ENCODE measurements at places on chromosomes 3 and 15. TPM values are rescaled to one million over a fixed set of nuclear protein-coding genes. Genes with fewer than 3 reads are reported as not detected.
A peak's percentile ranks its signal among the peaks of the same experiment; 100 is the strongest.

NRROS gene
- 39.9 TPM for total RNA-seq

PRSS50 gene
- total RNA-seq, result not detected

GRCh38 chr3:124599147-124599765, 131.0 kb upstream of the UMPS start:
- no peaks in the 10 kb centered on the region for H3K36me3 ChIP-seq
- no peak overlapping the region for H3K27ac ChIP-seq
- no peak overlapping the region for H3K4me3 ChIP-seq
- H3K4me1 ChIP-seq, result no peaks in the 10 kb centered on the region

GLT8D1 gene
- 36.4 TPM for total RNA-seq

DNA sequence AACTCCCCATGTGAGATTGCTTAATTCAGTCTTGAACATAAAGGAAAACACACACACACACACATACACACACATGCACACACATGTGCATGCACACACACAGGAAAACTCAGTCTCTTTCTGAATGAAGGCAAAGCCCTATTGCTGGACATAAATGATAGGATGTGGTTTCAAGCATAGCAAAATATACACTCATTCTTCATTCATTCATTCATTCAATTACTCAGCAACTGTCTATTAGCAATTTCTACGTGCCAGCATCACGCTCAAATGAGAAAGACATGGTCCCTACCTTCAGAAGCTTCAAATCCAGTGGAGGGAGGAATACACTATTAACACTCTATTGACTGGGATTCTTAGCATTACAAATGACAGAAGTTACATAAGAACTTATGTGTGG, 41.8 kb upstream of the UBE2E2 start:
- no peak overlapping the region for H3K27ac ChIP-seq
- no peak for DNase-seq
- no peaks in the 10 kb centered on the region for H3K36me3 ChIP-seq
- H3K4me3 ChIP-seq, result no peak overlapping the region
- H3K4me1 ChIP-seq, result no peaks in the 10 kb centered on the region

IMPG2 gene
- total RNA-seq, result 0.29 TPM

DNA sequence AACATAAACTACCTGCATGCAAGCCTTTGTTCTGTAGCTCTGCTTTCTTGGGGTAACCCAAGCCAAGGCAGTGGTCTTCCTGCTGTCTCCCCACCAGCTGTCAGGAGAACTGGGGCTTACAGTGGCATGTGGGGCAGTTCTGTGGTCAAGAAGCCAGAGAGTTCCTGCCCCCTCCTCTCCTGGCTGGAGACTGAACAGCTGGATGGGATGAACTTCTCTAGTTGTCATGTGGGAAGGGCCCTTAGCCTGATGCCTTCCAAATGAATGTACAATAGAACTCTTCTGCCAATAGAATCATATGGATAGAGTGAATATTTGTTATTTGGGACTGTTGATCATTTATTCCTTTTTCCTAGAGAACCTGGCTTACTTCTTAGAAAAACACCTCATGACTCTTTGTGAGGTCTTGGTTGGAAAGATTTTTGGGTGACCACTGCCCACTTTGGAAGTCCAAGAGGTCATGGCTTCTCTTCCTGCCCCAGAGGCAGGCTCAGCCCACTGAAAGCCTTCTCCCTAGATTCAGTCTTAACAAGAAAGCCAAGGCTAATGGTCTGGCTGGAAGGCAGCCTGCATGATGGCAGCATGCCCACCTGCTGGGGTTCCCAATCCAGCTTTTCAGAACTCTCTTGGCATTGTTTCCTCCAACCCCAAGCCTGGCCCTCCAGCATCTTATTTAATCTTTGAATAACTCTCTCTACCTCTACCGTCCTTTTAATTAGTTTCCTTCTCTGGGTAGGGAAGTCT, 462.9 kb upstream of the PROK2 start:
- DNase-seq, result no peak
- H3K27ac ChIP-seq, result no peak overlapping the region
- H3K4me1 ChIP-seq, result no peaks in the 10 kb centered on the region
- H3K4me3 ChIP-seq, result no peak overlapping the region
- H3K36me3 ChIP-seq, result no peaks in the 10 kb centered on the region

GRCh38 chr15:44193651-44194322, 1.3 kb downstream of the FRMD5 start:
- H3K27me3 ChIP-seq, result peaks cover 58% of the 10 kb centered on the region
- DNase-seq, result no peak
- no peak overlapping the region for H3K27ac ChIP-seq
- H3K4me3 ChIP-seq, result peak overlapping the region; percentile 29
- H3K36me3 ChIP-seq, result no peaks in the 10 kb centered on the region

SCN5A gene
- 0.37 TPM for total RNA-seq

- H3K27me3 ChIP-seq, result no peaks in the 10 kb centered on the region
- H3K27ac ChIP-seq, result no peak overlapping the region
- no peaks in the 10 kb centered on the region for H3K4me1 ChIP-seq
- DNase-seq, result no peak
These were observed 295.8 kb downstream of the GABRB3 start for GRCh38 chr15:26477044-26477443.

- DNase-seq, result no peak
- H3K36me3 ChIP-seq, result no peaks in the 10 kb centered on the region
- H3K4me1 ChIP-seq, result no peaks in the 10 kb centered on the region
- H3K27me3 ChIP-seq, result no peaks in the 10 kb centered on the region
- H3K4me3 ChIP-seq, result no peak overlapping the region
- H3K27ac ChIP-seq, result no peak overlapping the region
These were observed 70.5 kb downstream of the PLOD2 start for GRCh38 chr3:146090521-146090920.

GRCh38 chr3:62895901-62896300, 20.7 kb upstream of the CADPS start:
- H3K4me1 ChIP-seq, result no peaks in the 10 kb centered on the region
- H3K36me3 ChIP-seq, result no peaks in the 10 kb centered on the region
- no peak for DNase-seq
- H3K4me3 ChIP-seq, result no peak overlapping the region
